Omental fat pad (tissue), 4 donors: ENCODE measurements at places on chromosomes 7 and 10.

DNA sequence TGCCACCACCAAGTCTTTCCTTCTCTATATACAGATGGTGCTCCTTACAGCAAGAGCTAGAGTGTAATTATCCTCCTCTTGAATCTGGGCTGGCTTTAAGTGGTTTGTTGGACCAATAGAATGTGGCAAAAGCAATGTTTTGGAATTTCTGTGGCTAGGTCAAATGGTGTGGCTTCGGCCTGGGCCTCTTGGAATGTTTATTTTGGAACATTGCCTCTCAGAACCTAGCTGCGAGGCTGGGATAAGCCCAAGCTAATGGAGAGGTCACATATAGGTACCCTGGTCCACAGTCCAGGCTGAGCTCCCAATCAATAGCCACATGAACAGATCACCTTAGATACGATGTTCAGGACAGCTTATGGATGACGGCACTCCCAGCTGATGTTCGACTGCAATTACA lies 556.7 kb downstream of the TYW1 start:
- no peak for DNase-seq

- no peak for DNase-seq
These were observed 152.9 kb downstream of the ARID5B start for GRCh38 chr10:62054408-62054807.

GRCh38 chr7:121860953-121861352 lies 12.0 kb upstream of the PTPRZ1 start:
- DNase-seq = no peak

GRCh38 chr10:120075349-120075748 lies 182.8 kb downstream of the SEC23IP start:
- DNase-seq = no peak

GRCh38 chr7:148882192-148882591 lies 1.9 kb downstream of the EZH2 start:
- no peak for DNase-seq
